Activated T-cell treated with anti-CD3 and anti-CD28 coated beads, Interleukin-2, amount 50 U/mL, for 24 hours (primary cell): ENCODE measurements at places on chromosomes 6 and 20.

- DNase-seq, result no peak
These were observed 21.6 kb upstream of the MAFB start for GRCh38 chr20:40710603-40711002.

GRCh38 chr20:25576783-25577530, 8.4 kb downstream of the NINL start:
- no peak for DNase-seq

- DNase-seq, result no peak
These were observed 10.8 kb downstream of the MOCS3 start for GRCh38 chr20:50969435-50969834.

DNA sequence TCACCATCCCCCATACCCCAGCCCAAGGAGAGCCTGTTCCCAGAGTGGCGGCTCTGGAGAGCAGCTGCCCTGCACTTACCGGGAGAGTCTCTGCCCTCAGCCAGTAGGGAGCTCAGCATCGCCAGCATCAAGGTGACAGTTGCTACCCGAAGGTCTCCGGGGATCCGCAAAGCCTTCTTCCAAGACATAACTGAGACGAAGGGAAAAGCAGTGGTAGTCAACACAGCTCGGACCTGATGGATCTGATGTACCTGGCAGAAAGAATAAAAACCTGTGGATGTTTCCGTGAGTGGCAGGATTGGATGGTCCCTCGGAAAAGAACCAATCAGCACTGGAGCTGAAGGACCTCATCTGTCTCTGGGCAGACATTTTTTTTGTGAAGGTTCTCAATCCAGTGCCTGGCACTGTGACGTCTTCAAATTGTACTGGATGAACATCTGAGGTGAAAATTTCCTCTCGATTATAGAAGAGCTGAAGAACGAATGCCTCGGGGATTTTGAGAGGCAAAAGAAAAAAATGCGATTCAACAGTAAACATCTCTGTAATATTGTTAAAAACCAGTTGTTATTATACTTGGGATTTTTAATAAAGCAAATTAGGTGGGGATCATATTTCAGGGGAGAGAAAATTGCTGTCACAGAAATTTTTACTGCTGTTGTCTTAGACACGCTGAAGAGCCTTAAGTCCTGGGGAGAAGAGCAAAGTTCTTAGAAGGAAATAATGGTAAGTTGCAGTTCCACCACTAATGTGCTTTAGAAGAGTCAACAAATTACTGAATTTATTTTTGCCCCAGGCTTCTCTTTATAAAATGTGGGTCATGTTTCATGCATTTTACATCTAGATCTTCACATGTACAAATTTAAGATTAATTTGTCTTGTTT, at the start of gene HLA-DQB1:
Gene HLA-DQB1 (minus strand): TSS at position 238 of the 881 bp plus-strand sequence. CDS start 50 bp downstream, at position 188.
- DNase-seq, result peak; percentile 63

DNA sequence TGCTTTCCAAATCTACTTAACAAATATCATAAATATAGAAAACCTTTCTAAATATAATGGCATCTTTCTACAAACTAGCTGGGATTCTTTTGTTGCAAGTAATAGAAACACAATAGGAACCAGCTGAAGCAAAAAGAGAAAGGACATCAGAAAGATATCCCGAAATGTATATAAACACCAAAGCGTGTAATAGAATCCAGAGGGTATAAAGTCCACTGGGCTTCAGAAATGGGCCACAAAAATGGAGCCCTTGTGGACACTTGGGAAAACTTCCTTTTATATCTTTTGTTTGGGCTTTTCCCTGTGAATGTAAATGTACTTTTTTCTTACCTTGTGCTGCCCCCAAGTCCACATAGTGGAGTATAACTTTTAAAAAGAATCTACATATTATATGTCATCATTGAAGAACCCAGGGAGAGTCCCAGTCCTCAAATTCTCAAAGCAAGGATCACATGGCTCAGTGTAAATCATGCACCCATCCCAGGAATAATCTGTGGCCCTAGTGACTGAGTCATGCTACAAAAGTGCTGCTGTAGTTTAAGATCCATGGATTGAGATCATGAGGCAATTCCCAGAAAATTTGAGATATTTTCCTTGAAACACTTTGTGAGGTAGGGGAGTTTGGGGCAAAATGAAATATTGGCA, 457.0 kb downstream of the EPM2A start:
- no peak for DNase-seq

- DNase-seq, result no peak
These were observed 33.2 kb downstream of the ENPP1 start for GRCh38 chr6:131840936-131841583.

DNA sequence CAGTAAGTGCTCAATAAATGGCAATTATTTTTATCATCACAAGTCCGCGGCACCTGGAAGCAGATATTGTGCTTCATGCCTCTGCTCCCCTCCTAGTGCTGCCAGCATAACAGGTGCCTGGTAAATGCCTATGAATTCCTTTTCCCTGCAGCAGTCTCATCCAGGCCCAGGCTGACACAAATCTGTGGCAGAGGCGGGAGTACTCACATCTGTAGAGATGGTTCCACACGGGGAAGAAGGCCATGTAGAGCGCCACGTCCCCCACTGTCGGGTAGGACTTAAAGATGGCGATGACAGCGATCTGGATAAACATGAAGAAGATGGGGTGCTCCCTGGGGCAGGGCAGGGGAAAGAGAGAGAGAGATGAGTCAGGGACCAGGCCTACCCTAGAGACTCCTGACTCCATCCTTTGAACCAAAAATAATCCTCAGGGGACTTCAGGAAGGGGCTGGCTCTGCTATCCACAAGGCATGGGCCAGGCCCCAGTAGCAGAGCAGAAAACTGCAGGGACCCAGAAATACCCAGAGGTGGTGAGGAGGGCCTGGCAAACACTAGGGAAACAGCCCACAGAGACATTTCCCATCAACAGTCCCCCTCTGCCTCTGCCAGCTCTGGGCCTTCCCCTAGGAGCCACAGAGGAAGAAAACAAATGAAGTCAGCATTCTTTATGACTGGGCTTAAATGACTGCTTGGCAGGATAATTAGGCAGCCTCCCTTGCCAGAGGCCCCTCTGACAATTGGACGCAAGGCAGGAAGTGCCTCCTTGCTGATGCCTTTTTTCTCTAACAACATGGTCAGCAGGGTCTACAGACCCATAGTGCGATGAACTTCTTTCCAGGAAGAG, 23.0 kb downstream of the MAP1LC3A start:
- no peak for DNase-seq

DNA sequence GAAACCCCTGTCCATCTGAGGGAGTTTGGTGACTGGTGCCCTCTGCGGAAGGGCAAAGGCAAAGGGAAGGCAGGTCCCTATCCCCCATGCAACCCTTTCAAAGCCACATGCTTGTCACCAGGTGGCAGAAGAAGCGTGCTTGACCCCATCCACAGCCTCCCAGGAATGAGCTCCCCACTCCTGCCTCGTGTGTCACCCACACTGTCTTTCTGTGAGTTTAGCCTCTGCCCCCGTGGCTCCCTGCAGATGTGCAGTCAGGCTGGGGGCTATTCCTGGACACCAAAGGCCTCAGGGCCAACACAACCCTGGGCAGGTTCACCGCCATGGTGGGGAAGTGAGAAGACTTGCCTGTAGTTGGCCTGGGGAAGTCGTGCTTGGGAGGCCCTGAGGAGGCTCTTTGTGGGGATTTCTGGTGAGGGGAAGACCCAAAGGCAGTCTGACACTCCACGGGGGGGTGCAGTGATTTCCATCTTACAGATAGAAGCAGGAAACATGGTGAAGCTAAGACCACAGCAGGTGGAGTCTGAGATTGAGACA, 16.6 kb upstream of the PCMTD2 start:
- DNase-seq, result no peak

DNA sequence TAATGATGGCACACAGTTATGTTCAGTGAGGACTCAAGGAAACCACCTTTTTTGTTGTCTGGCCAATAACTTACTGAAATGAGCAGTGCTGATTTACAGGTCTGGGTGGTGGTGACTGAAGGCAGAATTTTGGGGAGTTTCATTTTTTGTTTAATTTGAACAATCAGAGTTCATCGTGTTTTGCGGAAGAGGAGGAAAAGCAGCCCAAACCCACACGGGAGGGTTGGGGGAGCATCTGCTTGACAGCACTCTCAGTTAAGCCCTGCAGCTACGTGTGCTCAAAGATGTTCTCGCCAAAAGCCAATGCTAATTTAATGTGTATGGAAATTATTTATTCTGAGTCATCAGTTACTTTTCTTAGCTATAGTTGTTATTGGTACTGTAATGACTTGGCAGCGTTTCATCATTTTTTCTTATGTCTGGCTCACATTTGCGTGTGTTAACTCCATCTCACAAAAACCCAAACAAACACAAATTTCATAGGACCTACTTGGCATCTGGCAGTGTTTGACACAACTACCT, 89.2 kb downstream of the UST start:
- DNase-seq, result peak; percentile 59

GRCh38 chr6:120947111-120947510, 387.2 kb downstream of the TBC1D32 start:
- DNase-seq, result no peak

- no peak for DNase-seq
These were observed 42.4 kb upstream of the SIRT5 start for GRCh38 chr6:13531956-13532355.
